ENCODE measurements at places on chromosomes 2 and 18.

GRCh38 chr2:179671043-179671981 lies 190.1 kb downstream of the ZNF385B start:
- no peak for DNase-seq

DNA sequence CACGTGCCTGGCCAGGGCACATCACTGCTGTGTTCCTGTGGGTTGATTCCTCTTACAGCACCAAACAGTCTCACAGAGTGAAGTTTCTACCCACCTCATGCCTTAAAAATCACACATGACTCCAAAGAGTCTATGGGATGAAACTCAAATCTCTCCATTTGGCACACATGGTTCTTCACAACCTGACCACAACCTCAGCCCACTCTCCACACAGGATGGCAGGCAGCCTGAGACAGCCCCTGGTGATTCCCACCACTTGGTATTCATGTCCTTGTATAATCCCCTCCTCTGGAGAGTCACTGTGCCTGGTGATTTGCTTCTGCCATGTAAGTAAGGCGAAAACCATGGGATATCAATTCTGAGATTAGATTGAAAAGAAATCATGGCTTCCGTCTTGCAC lies 46.2 kb downstream of the LBH start:
- DNase-seq, result no peak

GRCh38 chr18:31273812-31274527 lies 44.0 kb upstream of the DSG1 start:
- no peak for DNase-seq

- no peak for DNase-seq
Measured at GRCh38 chr18:73646196-73646595, 501.4 kb downstream of the FBXO15 start.

GRCh38 chr2:16999347-17000183 lies 333.9 kb upstream of the CYRIA start:
- DNase-seq, result no peak

GRCh38 chr18:75070625-75071483 lies 138.1 kb downstream of the PTGR3 start:
- DNase-seq, result peak; percentile 75

GRCh38 chr2:202870431-202871299 lies 901 bp downstream of the ICA1L start:
- peak; percentile 71 for DNase-seq

DNA sequence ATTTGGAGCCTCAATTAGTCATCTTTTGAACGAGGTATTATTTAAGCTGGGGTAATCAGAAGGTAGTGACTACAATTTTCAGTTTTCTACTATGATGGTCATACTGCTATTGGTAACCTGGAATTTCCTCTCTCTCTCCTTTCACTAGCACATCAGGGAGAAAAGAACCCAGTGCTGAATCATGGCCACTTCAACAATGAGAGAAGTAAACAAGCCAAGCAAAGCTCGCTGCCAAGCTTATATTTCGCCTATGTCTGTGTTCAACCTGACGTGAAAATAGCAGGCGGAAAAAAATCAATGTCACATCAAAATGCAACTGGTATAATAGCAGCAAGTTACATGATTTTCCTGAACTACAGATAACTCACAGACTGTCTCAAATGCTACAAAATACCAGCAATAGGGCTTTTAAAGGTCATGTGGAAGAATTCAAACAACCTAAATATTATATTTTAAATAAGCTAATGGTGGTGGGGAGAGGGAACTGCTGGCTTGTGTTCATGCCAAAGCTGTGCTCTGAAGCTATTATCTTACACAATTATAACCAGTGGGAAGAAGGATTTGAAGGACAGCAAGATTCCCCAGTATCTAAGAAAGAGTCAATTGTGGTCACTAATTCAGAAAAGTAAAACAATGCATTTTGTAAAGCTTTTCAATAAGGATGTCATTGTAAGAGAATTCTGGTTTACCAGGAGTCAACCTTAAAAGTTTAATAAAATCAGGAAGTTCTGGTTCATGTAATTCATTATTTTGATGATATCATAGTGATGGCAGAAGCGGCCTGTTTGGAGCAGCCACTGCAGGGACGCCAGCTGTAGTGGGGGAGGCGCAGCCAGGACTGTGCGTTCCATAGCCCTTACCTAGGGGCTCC lies 38.0 kb downstream of the RNF152 start:
- peak; percentile 19 for DNase-seq

- DNase-seq, result no peak
Measured at GRCh38 chr18:52963481-52963880, 623.5 kb downstream of the DCC start.

GRCh38 chr18:25042641-25043051 lies 309.3 kb downstream of the ZNF521 start:
- no peak for DNase-seq

DNA sequence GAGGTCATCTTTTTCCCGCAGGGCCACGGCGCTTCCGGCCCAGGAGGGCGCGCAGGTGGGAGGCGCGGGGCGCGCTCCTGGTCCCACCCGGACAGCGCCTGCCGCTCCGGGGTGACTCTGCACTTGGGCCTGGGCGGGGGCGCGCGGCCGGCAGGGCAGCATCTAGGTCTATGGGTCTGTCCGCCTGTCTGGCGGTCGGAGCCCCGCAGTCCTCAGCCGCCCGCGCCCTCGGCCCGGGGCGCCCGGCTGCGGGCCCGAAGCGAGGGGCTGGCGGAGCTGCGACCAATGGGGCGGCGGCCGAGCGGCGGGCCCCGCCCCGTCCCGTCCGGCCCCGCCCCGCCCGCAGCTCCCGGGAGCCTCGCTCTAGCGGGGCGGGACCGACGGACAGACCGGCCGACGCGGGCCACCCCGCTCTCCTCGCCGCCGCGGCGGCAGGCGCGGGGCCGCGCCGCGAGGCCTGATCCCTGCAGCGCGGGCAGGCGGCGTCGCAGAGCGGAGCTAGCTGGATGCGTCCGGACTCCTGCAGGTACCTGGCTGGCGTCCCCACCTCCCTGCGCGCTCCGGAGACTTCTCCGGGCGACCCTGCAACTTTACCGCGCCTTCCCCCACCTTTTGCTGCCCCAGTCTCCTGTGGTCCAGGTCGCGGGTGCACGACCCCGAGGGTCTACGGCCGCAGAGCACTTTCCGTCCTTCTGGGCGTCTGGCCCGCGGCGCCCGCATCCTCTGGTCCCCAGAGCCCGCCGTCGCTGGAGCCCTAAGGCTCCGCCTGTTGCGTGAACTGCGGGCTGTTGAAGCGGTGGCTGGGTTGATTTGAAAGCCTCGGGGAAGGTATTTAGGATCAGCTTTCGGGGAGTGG lies at the start of gene KCNS3:
TSS of gene KCNS3 (plus strand) at position 387 of the 856 bp plus-strand sequence. CDS start 52,342 bp downstream, outside the sequence.
- DNase-seq, result peak; percentile 72

GRCh38 chr18:46794607-46795006 lies 37.8 kb upstream of the ST8SIA5 start:
- DNase-seq, result no peak

DNA sequence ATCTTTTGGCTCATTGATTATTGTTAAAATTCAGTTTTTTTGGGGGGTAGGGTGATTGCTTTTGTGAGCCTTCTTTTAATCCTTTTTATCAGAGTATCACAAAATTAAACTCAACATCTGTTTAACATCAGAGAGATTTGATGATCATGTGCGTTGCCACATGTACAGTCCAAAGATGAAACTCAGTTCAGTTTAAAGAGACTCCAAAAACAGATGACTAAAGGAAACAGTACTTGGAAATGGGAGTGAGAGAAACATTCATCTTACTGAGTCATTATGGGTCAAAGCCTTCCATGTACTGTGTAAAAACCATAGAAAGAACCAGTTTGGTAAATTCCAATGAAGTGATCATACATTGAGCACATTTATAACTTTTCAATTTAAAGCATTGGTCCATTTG lies 53.0 kb downstream of the LYPD6 start:
- DNase-seq, result no peak

GRCh38 chr2:33190393-33190937 lies 243.7 kb downstream of the LTBP1 start:
- DNase-seq, result no peak

DNA sequence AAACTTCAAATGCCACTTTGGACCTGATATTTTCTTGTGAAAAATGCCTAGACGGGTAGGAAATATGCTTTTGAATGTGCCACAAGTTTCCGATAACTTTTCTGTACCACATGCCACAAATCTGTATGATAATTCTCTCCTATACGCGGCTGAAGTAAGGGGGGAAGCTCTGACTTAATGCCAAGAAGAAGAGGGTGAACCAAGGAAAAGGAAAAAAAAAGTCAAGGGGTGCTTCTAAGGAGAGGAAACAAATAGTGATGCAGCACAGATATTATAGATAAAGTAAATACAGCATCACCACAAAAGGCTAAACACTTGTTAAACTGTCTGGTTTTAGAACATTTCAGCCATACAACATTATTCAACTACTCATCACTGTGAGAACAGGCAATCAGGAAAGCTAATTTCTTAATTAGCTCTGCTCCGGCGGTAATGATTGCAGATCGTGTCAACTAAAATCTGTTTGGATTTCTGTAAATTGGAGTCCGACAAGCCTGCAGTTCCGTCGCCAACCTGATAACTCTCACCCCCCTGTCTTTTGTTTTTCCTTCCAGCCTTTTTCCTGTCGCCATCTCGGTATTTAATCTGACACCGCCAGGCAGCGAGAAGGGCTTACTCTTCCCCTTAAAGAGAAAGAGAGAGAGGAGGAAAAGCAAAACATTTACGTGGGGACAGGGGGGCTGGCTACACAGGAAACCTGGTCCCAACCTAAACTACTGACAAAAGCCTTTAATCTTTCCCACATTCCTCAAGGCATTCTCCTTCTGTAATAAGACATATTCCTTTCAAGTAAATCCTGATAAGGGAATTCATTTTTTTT lies 67.5 kb downstream of the ZEB2 start:
- no peak for DNase-seq

DNA sequence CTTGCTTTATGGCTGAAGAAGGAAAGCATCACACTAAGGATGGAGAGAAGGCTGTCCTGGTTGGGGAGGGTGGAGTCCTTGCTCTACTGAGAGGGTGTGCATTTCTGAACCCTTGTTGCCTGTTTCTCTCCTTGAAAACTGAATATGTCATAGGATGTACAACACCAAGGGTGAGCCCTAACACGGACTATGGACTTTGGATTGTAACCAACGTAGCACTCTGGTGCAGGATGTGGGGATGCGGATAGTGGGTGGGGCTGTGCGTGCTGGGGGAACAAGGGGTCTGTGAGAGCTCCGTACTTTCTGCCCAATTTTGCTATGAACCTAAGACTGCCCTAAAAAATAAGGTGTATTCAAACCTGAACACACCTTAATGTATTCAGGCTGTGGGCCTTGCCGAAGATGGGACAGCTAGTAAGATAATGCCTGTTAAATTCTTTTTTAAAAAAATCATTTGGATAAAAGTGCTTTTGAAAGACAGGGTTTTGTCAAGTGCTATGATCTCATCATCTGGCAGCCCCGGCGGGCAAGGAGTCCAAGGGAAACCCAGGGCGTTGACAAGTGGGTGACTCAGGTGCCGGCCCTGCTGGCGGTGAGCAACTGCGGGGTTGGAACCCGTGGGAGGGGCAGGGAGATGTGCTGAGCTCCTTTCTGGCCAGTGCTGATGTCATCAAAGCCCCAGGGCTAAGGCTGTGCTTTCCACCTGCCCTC lies 54.0 kb downstream of the GATA6 start:
- DNase-seq, result peak; percentile 36

DNA sequence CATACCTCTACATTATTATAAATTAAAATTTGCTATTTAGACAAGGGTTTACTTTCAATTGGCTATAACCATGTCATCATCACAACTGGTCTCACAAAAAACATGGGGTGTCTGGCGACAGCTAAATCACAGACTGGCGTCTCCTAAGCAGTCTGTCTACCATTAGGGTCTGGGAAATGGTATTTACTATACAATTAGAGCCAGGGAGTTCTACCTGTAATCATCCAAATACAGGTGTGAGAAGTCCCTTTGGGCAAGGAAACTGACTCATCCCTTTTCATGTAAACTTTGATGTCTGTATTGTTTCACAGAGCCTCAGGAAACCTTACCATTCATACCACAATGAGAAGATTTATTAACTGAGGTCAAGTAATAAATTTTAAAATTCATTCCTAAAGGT lies 126.7 kb downstream of the OLA1 start:
- no peak for DNase-seq

GRCh38 chr2:173612354-173612753 lies 257.7 kb downstream of the CDCA7 start:
- no peak for DNase-seq

- DNase-seq, result no peak
Measured at GRCh38 chr2:212078103-212078502, 460.5 kb downstream of the ERBB4 start.

GRCh38 chr2:241926541-241927311 lies 57.2 kb downstream of the RTP5 start:
- no peak for DNase-seq

DNA sequence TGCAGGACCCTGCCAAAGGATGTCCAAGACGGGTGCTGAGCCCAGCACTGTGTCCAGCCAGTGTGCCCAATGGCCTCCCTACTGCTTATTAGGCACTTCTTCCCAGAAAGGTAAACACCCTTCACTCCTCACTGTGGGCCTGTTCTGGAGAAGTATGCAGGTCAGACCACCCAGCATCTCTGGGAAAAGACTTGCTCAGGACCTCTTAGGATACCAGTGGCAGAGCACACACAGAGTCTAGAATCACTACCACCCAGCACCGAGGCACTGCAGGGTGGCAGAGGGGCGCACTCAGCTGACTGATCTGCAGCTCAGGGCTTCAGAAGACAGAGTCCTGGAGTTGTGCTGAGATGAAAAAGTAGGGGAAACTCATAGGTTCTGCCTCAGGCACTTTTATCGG lies 25.8 kb downstream of the XDH start:
- no peak for DNase-seq

DNA sequence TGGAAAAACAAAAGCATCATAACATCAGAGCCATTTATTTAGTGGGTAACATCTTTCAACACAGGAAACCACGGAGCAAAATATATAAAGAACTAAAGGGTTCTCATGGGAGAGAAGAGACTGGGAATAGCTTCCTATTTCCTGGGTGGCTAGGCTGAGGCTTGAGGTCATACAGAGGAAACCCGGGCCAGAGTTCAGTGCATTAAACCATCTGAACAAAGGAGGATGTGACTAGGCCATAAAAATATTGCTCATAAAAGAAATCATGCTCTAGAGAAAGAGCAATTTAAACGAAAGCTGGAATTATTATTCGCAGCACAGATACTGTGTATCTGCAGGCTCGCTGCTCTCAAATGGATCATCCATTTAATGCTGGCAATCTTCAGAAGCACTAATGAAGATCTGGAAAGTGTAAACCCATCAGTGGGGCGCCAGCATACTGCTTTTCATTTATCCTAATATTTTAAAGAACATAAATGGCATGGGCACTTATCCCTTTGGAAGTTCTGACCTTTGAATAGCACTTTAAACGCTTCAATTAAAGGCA lies 83.3 kb downstream of the GALNT14 start:
- peak; percentile 21 for DNase-seq

- DNase-seq, result peak; percentile 24
Measured at GRCh38 chr2:85015653-85016360, 44.8 kb downstream of the KCMF1 start.

GRCh38 chr2:217262911-217263310 lies 403.0 kb upstream of the TNP1 start:
- DNase-seq, result no peak

GRCh38 chr2:167862782-167863181 lies 384.6 kb downstream of the STK39 start:
- DNase-seq, result no peak
